ENCODE measurements at places on chromosomes 3 and 15.

GRCh38 chr3:108511055-108511454, 659 bp upstream of the MYH15 start:
- DNase-seq: no peak

GRCh38 chr15:49189631-49190030, 19.6 kb downstream of the GALK2 start:
- DNase-seq: peak; percentile 11

- DNase-seq: no peak
Observed at GRCh38 chr3:78736863-78737262, 1030.9 kb downstream of the ROBO1 start.

DNA sequence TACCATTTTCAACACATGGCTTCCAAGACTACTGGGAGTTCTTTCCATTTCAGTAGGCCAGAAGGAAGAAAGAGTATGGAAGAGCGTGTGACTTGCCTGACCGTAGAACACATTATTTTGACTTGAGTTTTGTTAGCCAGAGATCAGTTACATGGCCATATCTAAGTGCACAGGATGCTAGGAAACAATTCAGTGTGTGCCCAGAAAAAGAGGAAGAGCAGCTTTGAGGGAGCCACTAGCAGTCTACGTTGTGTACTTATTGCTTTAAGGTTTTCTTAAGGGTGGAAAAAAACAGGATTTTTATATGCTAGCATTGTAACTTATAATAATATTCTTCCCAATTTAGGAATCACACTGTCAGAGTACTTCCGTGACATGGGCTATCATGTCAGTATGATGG, 44.1 kb upstream of the GRAMD1C start:
- DNase-seq: no peak

GRCh38 chr15:58856086-58856485, 77.4 kb downstream of the SLTM start:
- DNase-seq: no peak

- DNase-seq: peak; percentile 68
Observed at GRCh38 chr3:137110392-137110996, 152.7 kb downstream of the IL20RB start.

GRCh38 chr3:11720304-11720898, 76.7 kb upstream of the VGLL4 start:
- peak; percentile 72 for DNase-seq

DNA sequence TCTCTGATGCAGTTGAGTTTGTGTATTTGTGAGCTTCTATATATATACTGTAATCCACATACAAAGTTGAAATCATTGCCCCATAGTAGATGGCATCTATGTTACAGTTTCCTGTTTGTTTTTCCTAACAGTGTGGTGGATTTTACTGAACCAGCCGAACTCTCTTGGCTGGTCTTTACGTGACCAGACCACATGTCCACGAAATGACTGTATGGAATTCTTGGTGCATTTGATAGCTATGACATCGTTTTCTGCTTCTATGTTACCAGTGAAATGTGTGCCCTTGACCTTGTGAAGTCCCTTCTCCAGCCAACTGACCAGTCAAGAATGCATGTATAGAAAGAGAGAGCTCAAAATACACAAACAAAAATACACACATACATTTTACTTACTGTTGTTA, 1.8 kb downstream of the KCNMB2 start:
- DNase-seq: no peak

DNA sequence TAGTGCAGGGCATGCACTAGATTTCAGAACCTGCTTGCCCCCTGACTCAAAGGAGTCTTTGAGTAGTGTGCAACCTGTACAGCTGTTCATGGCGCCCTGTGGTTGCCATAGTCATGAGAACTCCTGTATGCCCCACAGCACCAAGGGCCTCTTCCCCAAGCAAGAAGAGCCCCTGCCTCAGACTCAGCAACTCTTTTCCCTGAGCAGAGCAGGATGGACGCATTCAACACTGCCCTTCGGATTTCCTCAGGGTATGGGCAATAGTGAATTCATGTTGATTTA, 89.7 kb upstream of the KLF13 start:
- no peak for DNase-seq

GRCh38 chr3:16370503-16370871, 105.5 kb downstream of the OXNAD1 start:
- no peak for DNase-seq

DNA sequence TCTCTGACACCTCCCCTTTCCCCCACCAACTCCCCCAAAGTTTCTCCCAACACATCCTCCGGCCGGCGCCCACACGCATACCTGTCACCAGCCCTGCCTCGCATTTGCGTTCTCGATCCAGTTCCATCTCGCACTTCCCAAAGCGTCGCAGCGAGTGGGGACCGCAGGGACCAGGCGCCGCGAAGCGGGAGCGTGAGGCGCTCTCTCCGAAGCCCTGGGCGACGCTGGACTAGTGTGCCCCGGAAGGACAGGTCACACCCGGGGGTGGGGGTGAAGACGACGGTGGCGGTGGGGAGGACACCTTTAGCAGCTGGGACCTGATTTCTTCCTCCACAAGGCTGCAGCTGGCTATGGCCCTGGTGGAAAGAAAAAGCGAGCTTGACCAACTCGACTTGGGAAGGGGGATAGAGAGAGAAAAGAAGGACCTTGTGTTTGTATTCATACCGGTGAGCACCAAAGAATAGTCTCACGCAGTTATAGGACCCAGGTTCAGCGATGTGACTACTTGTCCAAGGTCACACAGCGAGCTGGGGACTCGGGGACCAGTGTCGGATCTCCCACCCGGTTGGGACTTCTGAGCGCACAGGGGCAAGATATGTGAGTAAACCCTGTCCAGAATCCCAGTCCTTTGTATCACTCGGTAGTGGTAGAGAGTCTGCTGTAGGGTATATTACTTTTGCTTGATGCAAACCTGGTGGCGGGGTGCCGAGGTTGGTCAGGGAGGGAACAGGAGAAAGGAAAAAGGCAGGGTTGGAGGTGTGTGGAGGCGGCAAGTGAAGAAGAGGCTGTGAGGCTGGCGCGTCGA, 607 bp upstream of the GHSR start:
- DNase-seq: no peak

GRCh38 chr3:65128346-65128745, 440.5 kb upstream of the ADAMTS9 start:
- DNase-seq: no peak

- peak; percentile 45 for DNase-seq
Observed at GRCh38 chr3:46693038-46693891, at the start of gene ALS2CL. Gene ALS2CL (minus strand): TSS chr3:46693679. CDS start chr3:46689440, 4,239 bp downstream.

DNA sequence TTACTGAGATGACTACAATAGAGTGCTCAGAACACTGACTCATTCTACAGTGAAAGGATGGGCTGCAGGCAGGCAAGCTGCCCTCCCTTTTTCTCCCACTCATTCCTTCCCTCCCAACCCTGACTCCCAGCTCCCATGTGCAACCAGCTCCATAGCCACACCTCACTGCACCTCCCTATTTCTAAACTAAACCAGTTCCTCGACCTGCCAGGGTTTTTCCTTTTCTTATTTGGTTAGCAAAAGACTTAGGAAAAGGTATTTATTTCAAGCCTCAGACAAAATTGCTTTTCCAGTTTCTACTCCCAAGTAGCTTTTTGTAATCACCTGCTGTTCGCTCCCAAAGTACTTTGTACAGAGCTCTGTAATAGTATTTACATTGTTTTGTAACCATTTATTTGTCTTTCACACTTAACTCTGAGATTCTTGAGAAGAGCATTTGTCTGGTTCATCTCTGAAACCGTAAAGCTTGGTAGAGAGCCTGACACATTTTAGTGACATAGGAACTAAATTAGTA, 2.2 kb downstream of the AADAC start:
- peak; percentile 28 for DNase-seq

DNA sequence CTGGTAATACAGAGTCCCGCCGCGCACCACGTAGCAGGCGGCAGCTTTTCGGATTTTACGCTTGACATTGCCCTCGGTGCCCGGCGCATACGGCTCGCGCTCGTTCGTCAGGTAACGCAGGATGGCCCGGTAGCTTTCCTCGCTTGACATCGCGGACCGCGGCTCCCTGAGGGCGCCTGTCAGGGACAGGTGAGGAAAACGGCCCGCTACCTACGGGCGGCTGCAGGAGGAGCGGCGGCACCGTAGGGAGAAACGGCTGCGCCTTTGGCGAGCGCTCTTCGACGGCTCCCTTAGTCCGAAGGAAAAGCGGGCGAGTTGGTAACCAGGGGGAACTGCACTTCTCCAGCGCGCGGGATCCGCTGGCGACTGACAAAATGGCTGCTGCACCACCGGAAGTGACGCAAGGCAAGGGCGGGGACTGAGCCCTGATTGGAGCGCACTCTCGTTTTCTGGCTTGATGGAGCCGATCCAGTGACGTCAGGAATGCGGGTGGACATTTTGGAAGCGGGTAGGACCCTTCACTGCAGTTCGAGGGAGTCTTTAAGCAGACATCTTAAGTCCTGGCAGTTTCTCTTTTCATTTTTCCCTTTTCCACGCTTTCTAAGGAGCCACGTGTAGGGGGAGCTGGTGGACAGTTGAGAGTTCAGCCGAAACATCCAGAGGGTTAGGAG, at the start of gene ZBTB11:
Gene ZBTB11 (minus strand): TSS at position 368 of the 671 bp plus-strand sequence. CDS start 218 bp downstream, at position 150.
- DNase-seq: peak; percentile 100

GRCh38 chr3:194637066-194637465, 3.8 kb upstream of the TMEM44 start:
- DNase-seq: no peak

- DNase-seq: no peak
Observed at GRCh38 chr15:28904541-28905315, 19.0 kb downstream of the APBA2 start.

- DNase-seq: no peak
Observed at GRCh38 chr3:45546126-45546620, 48.4 kb upstream of the LIMD1 start.

GRCh38 chr15:91104111-91104510, 4.1 kb downstream of the SV2B start:
- DNase-seq: no peak

GRCh38 chr15:78726870-78727551, 84.3 kb downstream of the ADAMTS7 start:
- peak; percentile 52 for DNase-seq

DNA sequence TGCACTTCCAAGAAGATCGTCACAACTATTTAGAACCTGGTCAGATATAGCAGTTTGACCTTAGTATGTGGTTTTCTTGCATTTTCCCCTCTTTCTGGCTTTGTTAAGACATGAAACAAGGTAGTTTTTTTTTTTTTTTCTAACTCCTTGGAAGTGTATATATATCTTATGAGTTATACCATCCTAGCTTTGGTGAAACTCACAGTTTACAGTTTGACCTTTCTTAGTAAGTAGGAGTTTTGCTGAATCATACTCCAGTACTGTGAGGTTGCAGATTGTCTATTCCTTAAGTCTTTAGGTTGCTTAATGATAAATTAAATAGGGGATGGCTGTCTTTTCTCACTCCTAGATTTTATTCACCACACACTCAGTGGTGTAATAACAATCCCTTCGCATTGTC, 325.0 kb downstream of the RBMS3 start:
- DNase-seq: no peak

DNA sequence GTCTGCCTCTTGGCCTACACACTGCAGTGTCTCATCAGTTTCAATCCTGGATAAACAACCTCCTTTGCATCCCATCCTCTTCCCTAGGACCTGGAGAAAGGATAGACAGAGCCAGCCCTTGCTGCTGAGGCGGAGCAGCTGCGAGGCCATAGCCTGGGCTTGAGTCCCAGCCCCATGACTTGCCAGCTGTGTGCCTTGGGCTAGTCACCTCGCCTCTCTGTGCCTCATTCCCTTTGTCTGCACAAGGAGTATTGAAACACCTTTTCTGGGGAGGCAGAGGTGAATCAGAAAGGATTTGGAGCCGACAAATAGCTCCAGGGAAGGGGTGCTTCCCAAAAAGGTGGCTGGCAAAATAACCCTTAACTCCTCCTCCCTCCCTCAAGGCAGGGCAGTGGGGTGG, 65.0 kb upstream of the SLC6A1 start:
- no peak for DNase-seq

- DNase-seq: no peak
Observed at GRCh38 chr3:47985381-47985780, 30.8 kb downstream of the MAP4 start.

GRCh38 chr3:147049821-147050220, 356.5 kb downstream of the ZIC4 start:
- DNase-seq: no peak

DNA sequence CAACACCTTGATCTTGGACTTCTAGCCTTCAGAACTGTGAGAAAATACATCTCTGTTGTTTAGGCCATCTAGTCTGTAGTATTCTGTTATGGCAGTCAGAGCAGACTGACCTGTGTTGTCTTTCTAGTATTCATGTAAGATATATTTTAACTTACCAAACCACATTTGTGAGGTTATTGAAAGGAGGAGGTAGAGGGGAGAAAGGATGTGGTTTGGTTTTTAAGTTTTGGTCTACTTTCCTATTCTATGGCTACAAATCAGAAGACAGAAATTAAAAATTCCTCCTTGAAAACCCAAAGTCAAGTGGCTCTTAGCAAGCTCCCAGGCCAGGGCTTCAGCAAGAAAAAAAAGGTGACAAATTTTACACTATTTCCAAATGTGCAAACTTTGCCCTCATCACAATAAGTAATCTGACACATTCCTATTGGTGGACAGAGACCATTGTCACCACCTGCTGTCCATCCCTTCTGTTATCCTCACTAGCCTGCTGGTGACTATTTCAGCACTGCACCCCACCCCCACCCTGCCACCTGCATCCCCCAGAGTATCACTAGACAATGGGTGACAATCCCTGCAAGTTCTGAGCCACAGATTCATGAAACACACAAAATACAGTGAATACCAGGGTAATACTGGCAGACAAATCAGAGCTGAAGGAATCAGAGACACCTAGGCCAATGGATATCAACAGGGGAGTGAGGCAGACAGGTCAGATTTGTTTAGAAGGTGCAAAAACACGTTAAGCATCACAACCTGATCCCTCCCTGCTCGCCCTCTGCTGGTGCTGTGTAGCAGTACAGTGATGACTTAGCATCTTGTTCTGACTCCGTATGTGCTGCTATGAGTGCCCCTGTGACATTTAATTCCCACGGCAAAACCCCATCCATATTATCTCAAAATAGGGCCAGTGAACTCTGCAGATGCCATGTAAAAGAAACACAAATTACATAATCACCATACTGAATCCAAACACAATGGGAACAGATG, 79.0 kb upstream of the DCLK3 start:
- DNase-seq: peak; percentile 8

- no peak for DNase-seq
Observed at GRCh38 chr15:56913670-56914069, 4.8 kb upstream of the TCF12 start.

DNA sequence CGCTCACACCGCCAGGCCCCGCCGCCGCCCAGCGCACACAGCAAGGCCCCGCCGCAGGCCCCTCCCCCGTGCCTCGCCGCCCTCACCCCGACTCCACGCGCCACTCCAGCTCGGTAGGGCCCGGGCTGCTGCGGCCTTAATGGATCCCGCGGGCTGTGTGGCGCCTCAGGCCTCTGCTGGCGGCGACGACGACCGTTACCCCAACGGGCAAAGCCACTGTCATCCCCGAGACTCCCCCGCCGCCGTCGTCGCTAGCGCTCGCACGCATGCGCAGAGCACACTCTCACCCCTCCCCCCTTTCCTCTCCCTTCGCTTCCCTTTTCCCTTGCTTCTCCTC, at the start of gene MSL2:
Gene MSL2 (minus strand): TSS at position 272 of the 337 bp plus-strand sequence. CDS start 1,222 bp downstream, outside the sequence.
- DNase-seq: no peak

All from RKO (cell line).